Left renal cortex interstitium (tissue), 4 donors: ENCODE measurements at places on chromosomes 12 and 14. TPM values are rescaled to one million over a fixed set of nuclear protein-coding genes. Genes with fewer than 3 reads are reported as not detected.

GRCh38 chr12:4564818-4565217 is 2.8 kb downstream of the DYRK4 start:
- no peak for DNase-seq

GRCh38 chr12:116958402-116959197 is 47.9 kb downstream of the FBXW8 start:
- DNase-seq, result no peak

DNA sequence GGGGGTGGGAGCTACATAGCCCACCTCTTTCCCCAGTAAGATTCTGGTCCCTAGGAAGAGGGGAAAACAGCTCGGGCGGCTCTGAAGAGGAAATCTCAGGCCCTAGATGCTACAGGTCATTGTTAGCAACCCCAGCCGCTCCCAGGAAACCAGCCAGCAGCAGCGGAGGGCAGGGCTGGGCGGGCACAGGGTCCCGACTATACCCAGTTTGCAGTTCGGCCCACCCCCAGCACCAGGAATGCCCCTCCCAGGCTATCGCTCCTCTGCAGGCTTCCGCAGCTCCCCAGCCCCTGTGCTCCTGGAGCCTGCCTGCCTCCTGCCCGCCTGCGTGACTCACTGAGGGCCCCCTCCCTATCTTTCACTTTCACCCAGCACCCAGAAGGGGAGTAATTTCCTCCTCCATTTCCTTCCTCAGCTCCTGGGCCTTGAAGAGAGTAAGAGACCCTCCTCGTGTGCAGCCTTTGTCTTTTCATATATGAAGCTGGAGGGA is 27.2 kb upstream of the PNMA1 start:
- DNase-seq, result no peak

GRIP1 gene
- polyA plus RNA-seq, result 28.3 TPM

- DNase-seq, result no peak
Observed at GRCh38 chr14:35220920-35221319, 71.3 kb upstream of the PSMA6 start.

DNA sequence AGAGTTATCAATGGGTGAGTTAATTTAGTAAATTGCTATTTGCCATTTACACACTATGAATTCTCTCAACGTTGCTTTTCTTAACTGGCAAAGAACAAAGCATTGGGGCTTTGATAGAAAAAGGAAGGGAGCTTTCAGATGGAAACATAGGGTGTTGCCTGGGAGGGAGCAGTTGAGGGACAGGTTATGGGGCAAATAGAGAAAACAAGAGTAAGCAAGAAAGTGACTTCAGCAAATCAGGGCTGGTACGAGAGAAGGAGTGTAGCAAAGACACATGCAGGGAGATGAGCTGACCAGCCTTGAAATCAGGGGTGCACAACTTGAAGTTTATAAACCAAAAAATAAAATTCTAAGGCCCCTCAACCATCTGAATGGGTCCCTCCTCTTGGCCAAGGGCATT is 15.7 kb downstream of the ESR2 start:
- no peak for DNase-seq

DNA sequence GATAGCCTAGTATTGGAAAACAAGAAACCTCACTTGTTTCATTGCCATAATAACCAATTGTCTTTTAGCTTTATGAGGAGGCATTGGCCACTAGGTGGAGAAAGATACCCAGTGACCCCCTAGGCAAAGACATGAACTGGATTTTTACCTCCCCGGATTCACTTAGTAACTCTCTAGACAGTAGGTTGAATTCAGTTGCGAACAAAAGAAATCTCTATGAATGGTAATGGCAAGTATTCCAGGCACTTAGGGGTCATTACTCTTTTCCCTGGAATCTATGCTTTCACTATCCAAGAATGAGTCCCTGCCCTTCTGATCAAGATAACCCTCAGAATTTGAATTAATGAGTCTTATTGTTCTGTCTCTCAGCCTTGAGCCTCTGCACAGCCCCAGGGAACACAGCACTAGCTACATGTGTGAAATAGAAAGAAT is 29.5 kb upstream of the RHOJ start:
- peak; percentile 7 for DNase-seq

DNA sequence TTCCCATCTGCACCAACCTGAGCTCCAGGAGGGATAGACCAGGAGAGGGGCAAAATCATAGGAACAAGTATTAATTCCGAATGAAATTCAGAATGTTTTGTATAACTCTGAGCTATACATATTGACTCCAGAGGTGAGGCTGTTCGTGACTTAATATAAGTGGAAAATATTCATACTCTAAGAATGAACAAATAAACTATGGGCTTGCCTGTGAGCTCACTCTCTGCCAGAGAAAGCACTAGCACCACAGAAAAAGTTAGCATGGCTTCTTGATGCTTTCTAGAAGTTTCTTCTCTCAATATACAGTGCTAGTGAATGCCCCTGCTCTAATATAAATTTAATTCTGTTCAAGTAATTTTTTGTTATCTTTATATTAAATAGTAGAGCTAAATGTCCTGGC is 1536.4 kb upstream of the FLRT2 start:
- no peak for DNase-seq

MGST1 gene
- 35.0 TPM for polyA plus RNA-seq

DNA sequence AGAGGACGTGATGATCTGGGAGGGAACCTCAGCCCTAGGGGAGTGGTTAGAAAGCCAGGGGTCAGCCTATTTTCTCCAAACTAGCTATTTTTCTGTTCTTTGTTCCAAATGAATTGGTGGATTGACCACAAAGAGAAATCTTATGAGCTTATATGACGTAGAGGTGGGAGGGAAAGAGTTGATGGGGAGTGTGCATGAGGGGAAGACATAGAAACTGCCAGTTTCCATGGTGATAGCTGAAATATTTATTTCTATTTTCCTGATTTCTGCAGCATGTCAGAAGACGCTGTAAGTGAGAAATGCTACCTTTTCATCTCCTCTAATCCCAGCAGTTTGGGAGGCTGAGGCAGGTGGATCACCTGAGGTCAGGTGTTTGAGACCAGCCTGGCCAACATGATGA is 51.4 kb upstream of the CISTR start:
- no peak for DNase-seq

GYS2 gene
- not detected for polyA plus RNA-seq

GRCh38 chr14:84272290-84272721 is 1257.6 kb upstream of the FLRT2 start:
- no peak for DNase-seq

CCDC196 gene
- not detected for polyA plus RNA-seq

ZNF891 gene
- polyA plus RNA-seq, result 2.6 TPM

- DNase-seq, result no peak
Observed at GRCh38 chr12:5260086-5260485, 171.8 kb upstream of the NTF3 start.

PZP gene
- 0.57 TPM for polyA plus RNA-seq

KRT79 gene
- not detected for polyA plus RNA-seq

DPPA3 gene
- polyA plus RNA-seq, result not detected

GRCh38 chr14:48568688-48569087 is 893.3 kb upstream of the MDGA2 start:
- DNase-seq, result no peak

GRCh38 chr12:47033081-47033480 is 46.3 kb upstream of the PCED1B start:
- DNase-seq, result no peak

DNA sequence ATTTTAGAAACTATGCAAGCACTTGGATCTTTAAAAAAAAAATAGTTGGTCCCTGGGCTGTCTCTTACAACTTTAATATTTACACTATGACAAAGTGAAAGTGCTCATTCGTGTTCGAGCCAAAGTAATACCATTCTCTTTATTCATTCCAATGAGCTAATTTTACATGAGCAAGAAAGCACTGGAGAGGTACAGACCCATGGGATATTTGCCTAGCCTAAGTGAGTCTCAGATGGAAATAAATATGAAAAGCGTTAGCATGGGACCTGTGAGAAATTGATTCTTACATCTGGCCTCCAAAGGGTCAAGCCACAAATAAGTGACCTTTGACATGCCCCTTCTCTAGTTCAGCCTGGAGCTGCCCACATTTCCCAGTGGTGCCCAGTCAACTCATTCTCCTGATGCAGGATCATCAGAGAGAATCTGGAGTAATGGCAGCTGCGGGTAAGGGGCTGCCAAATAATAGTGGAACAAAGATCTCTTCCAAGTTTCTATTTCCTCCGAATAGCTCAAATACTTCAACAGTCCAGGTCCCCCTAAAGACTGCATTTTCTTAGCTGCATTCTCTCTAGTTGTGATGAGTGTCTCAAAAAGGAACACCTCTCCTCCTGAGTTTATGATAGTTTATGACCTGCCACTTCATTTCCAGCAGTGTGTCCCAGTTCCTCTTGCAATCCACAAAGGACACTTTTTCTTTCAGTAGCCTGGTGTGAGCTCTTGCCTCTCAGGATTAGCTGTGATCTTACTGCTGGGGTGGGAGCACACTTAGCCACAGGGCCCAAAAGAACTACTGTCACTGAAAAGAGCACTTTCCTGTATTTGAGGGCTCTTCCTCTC is 208.2 kb downstream of the DAD1 start:
- no peak for DNase-seq

- no peak for DNase-seq
Observed at GRCh38 chr12:50402264-50403000, 1.7 kb downstream of the LARP4 start.

- no peak for DNase-seq
Observed at GRCh38 chr12:91065396-91065795, 7.6 kb upstream of the KERA start.

SERPINA3 gene
- 0.48 TPM for polyA plus RNA-seq

GRCh38 chr14:33671556-33671955 is 279.3 kb downstream of the EGLN3 start:
- no peak for DNase-seq

- no peak for DNase-seq
Observed at GRCh38 chr12:5305425-5305824, 126.5 kb upstream of the NTF3 start.

- DNase-seq, result no peak
Observed at GRCh38 chr12:55737581-55738122, 5.3 kb upstream of the GDF11 start.

DNA sequence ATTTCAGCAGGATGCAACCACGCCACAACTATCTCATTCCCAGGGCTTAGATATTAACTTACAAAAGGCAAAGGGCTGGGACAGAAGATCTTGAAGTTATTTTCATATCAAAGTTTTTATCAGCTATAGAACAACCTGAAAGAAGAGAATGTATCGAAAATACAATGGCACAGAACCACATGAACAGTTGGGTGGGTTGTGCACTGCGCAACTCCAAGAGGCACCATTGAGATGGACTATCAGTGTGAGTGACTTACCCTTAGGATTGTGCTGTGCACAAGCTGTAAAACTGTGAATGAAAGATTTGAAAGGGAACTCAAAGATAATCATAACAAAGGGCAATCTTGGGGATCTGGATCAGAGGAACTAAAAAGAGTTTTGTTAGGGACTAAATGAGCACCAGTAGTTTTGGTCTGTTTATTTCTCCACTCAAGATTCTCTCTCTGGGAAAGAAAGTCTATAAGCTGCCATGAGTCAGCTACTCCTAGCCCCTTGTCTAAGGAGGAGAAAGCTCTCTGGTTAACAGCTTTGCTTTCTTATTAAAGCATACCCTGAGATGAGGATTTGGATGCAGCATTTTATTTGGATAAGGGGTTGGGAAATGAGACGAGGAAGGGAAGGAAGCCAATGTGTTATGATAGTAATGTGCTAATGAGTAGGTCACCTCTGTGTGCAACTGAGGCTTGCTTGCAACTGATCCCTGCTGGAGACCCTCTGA is 62.2 kb downstream of the TBX5 start:
- DNase-seq, result no peak

WASHC3 gene
- polyA plus RNA-seq, result 65.2 TPM

DNA sequence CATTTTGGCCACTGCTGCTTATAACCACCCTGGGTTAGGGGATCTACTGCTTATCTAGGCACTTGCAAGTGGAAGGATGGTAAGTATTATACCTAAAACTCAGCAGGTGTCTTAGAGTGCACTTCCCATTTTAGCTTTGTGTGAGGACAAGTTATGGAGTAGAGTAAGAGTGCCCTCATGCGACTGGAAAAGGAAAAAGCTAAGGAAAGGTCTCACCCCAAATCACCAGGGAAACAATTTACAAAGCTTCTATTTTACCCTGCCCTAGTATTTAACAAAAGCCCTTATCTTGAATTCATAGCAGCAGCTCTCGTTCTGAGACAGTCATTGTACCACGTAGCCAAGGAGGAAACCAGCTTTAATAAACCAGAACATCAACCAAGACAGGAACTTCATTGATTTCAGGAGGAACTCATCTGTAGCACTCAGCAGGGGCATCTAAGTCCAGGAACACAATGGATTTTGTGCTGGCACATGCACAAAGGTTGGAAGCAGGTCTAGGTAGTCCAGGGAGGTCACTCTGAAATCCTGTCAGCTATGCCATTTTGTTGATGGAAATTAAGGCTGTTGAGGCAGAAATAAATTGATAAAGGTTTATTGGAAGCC is 2.9 kb downstream of the RDH12 start:
- no peak for DNase-seq

- no peak for DNase-seq
Observed at GRCh38 chr12:57230381-57231155, 1.1 kb downstream of the SHMT2 start.

GRCh38 chr12:106327309-106327869 is 24.9 kb downstream of the TCP11L2 start:
- no peak for DNase-seq

DNA sequence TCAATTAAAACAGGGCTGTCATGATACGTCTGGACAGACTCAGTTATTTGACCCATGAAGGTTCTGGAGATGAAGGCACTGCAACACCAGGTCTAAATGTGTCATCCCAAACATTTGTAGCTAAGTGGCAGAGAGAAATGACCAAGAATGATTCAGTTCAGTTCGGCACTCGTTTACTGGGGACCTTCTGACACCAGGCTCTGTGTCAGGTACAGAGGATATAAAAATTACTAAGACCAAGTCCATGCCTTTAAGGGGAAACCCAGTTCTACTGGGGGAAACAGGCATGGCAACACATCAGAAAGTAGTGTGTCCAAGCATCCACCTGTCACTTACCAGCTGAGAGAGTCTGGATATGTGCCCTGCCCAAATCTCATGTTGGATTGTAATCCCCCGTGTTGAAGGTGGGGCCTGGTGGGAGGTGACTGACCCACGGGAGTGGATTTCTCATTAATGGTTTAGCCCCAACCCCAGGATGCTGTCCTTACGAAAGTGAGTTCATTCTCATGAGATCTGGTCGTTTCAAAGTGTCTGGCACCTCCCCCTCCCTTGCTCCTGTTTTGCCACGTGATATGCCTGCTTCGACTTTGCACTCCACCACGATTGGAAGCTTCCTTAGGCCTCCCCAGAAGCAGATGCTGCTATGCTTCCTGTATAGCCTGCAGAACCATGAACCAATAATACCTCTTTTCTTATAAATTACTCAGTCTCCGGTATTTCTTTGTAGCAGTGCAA is 41.9 kb upstream of the BCL2L14 start:
- no peak for DNase-seq

DNA sequence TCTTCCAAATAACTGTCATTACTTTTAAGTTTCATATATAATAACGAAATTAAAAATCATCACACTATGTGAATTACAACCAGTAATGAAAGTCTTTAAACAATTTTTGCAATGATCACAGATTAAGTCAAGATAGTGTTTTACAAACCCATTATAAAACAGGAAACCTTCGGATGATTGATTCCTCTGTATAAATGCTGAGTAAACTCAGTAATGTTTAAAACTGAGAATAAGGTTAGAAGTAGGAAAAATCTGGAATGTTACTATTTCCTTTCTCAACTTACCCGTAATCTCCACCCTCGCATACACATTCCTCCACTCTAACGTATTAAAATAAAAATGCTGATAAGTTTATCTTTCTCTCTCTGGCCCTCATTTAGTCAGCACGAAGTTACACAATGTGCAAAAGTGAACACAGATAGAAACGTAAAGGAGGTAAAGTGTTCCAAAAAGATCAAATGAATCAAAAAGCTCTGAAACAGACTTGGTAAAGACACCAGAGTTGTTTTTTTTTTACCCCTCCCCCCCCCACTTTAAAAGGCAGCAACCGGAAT is 1.6 kb downstream of the ZFC3H1 start:
- no peak for DNase-seq

- no peak for DNase-seq
Observed at GRCh38 chr14:103109535-103110441, 13.5 kb upstream of the TNFAIP2 start.
